ENCODE measurements at places on chromosomes 4 and X.

DNA sequence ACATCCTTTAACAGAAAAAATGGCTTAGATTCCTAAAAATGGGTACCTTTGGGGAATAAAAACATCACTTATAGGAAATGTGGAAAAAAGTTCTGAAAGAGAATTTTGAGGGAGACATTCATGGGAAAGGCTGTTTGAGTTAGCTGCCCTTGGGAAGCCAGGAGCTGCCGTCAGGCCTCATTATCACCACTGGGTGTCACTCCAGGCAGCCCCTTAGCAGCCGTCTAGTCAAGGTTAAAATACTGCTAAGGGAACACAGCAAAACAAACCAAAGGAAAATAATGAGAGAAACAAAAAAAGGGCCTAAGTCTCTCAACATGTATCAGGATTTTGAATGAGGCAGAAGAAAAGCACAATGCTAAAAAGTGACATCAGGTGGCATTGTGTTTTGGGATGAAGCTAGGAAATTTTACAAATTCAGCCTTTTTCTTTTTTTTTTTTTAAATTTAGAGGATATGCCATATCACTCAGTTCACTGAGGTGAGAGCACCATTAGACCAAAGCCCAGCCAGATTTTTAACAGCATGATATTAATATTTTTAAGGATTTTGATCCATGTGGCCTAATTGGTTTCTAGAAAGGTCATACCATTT lies 235.3 kb downstream of the GPAT3 start:
- DNase-seq, result no peak

- no peak for DNase-seq
These were observed 9.3 kb upstream of the SEC24B start for GRCh38 chr4:109424093-109424841.

GRCh38 chr4:152109531-152110509 lies 349.0 kb upstream of the GATB start:
- no peak for DNase-seq

GRCh38 chr4:112077743-112078142 lies 67.5 kb upstream of the FAM241A start:
- DNase-seq, result no peak

DNA sequence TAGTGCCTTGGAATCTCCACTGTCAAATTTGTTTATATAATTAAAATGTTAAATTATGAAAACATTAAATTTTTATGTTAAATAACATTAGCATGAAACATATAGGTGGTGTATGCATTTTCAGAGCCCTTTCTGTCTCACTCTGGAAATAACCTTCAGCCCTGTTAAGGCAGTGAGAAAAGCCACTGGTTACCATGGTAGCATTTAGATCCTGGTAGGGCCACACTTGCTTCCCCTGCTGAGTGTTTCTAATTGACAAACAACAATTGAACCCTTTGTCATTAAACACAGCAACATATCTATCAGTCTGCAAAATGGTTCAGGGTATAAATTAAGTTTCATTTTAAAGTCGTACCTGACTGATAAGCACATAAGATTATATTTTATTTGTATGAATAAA lies 63.5 kb downstream of the PDK3 start:
- no peak for DNase-seq

DNA sequence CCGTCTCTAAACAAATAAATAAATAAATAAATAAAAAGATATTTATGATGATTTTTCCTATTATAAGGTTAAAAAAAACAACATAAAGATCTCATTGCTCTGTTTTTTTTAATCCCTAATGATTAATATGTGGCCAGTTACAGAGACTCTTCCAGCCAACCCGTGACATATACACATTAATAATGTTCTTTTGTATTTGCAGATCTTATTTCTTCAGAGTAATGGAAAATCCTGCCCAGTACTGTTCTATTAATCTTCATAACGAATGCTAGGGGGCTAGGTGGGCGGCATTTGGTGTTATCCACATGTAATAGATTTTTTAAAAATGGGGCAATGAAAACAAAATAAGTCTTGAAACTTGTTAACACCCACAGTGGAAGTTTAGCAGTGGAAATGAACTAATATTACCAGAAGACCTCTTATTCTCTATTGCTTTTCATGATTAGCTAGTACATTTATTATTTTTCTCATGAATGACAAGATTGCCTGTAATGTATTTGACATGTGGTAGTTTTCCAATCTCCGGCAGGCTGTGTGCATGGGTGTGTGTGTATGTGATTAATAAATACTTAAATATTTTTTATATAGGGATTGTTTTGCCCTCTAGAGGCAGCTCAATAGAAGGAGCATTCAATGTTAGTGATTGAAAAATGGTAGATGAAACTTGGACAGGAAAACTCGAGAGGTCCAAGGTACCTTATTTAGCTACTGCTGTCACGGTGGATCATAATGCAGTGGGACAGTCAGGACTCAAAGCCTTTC lies 457.4 kb downstream of the IL1RAPL1 start:
- DNase-seq, result no peak
